ENCODE measurements at places on chromosomes 2 and 18.

GRCh38 chr2:207513551-207514257 is 16.1 kb upstream of the CREB1 start:
- DNase-seq = no peak

DNA sequence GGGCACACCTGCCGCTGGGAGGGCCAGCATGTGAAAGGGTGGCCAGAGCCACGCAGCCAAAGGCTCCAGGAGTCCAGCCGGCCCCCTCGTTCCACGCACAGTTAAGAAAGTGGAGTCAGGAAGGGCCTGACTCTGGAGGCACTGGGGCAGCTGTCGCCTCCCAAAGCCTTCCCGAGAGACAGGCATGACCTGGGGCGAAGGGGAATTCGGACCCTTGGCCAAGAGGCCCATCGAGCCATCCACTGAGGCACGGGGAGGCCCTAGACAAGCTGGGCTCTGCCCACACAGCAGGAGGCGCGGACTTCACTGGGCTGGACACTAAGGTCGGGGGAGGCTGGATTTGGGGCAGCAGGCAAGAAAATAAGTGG is 38.5 kb upstream of the SNED1 start:
- DNase-seq = no peak

- DNase-seq = no peak
Observed at GRCh38 chr2:53787614-53788289, 908 bp downstream of the ERLEC1 start.

GRCh38 chr2:19611491-19612332 is 253.3 kb upstream of the OSR1 start:
- no peak for DNase-seq

- no peak for DNase-seq
Observed at GRCh38 chr2:191183516-191183915, 32.7 kb upstream of the STAT4 start.

DNA sequence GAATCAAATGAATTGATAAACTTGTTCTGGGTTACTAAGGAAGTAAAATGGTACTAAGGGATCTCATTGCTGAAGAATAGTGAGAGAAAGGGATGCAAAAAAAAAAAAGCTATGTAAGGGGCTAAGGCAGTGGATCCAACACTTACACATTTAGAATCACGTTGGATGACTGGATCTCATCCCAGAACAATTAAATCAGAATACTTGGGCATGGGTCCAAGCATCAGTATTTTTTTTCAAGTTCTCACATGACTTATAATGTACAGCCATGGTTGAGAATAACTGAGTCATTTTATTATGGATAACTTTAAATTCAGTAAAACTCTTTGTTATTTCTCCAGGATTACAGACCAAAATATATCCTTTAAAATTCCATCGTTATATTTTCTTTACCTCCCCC is 8.5 kb downstream of the DSC1 start:
- no peak for DNase-seq

GRCh38 chr2:96773922-96774321 is 13.2 kb downstream of the CNNM4 start:
- peak; percentile 31 for DNase-seq

DNA sequence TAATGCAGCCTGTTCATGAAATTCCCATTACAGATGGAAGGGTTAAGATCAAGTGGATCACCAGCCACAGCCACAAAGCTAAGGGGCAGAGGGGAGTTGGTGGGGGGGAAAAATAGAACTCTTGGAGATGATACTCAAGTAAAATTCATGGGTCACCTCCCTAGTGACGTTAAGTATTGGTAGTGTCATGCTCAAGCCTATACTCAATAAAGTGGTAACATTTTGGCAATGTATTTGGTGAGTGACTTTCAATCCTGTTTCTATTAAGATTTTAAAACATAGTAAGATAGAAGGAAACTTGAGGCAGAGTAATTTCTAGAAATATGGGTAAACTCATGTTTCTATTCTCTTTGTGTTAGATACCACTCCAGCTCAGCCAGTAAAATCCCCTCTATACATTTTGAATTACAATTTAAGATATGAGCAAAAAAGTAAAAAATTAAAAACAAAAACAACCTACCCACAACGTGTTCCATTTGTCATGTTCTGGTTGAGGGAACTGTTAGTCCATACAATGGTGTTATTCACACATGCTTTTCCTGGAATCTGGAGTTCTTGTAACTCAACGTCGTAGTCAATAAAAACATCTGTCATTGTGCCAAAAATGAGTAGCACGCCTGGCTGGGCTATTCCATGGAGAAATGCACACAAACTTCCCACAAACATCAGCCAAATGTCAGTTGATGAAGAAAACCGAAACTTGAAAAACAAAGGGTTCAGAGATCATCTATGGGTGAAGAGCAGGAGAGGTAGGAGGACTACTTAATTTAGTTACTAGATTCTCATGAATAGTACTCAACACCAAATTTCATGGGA is 18.1 kb downstream of the ABCB11 start:
- DNase-seq = no peak

DNA sequence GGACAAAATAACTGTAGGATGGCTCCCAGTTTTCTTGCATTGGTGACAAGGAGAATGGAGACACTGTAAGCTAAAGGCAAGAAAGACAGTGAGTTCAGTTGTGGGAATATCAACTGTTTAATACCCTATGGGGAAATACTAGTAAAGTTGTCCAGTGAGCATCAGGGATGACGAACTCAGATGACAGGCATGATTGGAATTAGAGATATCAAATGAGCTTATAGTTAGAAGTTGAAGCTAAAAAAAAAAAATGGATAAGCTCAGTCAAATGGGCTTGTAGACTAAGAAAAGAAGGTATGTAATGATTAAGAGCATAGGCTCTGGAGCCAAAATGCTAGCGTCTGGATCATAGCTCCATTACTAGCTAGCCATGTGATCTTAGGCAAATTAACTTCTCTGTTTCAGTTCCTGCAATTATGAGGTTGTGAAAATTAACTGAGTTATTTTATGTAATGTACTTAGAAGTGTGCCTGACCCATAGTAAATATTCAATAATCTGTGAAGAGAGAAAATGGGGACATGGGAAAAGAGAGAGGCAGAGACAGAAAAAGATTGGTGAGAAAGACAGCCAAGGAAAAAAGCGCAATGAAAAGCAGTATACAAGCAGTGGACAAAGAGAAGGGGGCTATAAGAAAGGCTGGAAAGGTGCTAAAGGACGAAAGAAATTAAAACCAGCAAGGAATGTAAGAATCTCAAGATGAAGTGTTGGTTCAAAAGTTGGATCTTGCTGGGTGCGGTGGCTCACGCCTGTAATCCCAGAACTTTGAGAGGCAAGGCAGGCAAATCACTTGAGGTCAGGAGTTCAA is 95.7 kb upstream of the SLC39A10 start:
- DNase-seq = no peak

GRCh38 chr2:67446491-67446911 is 49.4 kb downstream of the ETAA1 start:
- no peak for DNase-seq

DNA sequence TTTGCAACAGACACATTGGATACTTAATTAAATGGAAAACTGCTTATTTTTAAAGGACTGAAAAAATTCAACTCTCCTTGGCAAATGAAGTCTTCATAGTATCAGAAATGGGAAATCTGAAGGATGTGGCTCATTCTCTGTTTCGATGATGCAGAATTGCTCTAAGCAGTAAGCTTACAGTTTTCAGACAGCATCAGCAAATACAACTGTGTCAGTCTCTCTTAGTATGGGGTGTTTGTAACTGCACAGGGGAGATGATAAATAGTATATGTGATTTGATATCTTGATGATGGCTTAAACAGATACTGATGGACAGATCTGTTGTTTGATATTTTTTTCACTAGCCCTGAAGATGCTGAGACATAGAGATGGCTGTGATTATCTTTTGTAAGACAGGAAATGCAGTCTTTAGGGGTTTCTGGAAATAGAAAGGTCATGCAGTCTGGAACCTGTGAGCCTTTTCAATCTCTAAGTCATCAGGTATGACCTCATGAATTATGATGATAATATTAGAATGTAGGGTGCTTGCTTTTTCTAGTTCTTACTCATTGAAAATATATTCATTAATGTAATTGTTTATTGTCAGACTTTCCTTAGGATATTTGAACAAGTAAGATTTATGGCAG is 84.2 kb downstream of the SLC4A10 start:
- DNase-seq = no peak

GRCh38 chr2:149725234-149725633 is 137.7 kb upstream of the MMADHC start:
- no peak for DNase-seq

DNA sequence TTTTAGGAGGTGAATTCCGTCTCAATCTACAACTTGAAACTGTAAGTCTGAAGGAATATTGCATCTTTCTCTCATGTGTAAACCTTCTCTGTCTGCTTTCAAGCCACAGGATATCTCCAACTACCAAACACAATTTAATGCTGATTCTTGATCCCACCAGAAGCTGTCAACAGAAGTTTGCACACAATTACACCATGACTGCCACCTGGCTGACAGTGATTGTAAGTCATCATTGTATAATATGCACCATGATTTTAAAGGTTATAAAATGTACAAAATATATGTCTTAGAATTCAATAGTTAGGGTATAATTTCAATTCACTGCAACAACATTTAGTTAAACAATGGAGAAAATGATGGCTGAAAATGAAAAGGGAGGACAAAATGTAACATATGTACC is 18.4 kb downstream of the PREPL start:
- no peak for DNase-seq

- DNase-seq = no peak
Observed at GRCh38 chr2:208245746-208246145, 9.1 kb downstream of the IDH1 start.

GRCh38 chr2:139031722-139032121 is 251.5 kb upstream of the NXPH2 start:
- no peak for DNase-seq

- DNase-seq = no peak
Observed at GRCh38 chr2:225318440-225318839, 81.1 kb upstream of the NYAP2 start.

- no peak for DNase-seq
Observed at GRCh38 chr2:70716131-70716743, 51.8 kb downstream of the ADD2 start.

GRCh38 chr2:227033471-227034148 is 130.4 kb downstream of the COL4A4 start:
- DNase-seq = no peak

DNA sequence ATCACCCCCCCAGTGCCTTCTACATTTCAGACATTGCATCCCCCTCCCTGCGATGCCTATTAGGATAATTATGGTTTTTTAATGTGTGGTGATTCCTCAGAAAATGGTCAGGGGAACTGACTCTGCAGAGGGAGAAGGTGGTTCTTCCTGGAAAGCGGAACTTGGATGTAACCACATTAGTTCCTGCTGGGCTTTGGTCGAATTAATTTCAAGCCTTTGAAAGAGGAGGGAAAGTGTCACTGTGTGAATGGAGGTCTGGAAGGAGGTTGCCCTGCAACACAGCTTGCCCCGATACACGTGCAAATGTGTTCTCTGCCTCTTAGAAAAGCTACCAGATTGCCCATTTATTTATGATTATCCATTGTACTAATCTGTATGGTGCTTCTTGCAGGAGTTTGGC is 63.2 kb upstream of the TPO start:
- DNase-seq = no peak

DNA sequence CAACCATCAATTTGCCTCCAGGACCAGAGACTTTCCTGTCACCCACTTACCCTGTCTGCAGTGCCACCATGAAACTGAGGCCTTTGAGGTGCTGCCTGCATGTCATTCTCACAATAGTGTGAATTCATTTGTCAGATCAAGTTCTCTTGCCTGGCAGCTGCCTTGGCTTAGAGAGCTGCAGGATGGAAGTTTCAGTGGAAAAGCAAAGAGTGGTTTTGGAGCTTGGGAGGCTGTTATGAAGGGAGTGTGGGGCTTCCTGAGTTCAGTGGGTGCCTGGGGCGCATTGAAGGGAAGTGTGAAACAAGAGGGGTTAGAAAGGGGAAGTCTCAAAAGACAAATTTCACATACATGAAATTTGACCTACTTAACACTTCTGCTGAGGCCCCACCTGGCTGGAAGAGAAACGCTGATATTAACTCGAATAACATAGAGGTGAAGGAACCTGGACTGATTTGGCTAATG is 7.9 kb upstream of the LBH start:
- DNase-seq = no peak

GRCh38 chr18:36484591-36484990 is 187.1 kb downstream of the FHOD3 start:
- no peak for DNase-seq

- no peak for DNase-seq
Observed at GRCh38 chr2:1478311-1479305, 65.3 kb downstream of the TPO start.

DNA sequence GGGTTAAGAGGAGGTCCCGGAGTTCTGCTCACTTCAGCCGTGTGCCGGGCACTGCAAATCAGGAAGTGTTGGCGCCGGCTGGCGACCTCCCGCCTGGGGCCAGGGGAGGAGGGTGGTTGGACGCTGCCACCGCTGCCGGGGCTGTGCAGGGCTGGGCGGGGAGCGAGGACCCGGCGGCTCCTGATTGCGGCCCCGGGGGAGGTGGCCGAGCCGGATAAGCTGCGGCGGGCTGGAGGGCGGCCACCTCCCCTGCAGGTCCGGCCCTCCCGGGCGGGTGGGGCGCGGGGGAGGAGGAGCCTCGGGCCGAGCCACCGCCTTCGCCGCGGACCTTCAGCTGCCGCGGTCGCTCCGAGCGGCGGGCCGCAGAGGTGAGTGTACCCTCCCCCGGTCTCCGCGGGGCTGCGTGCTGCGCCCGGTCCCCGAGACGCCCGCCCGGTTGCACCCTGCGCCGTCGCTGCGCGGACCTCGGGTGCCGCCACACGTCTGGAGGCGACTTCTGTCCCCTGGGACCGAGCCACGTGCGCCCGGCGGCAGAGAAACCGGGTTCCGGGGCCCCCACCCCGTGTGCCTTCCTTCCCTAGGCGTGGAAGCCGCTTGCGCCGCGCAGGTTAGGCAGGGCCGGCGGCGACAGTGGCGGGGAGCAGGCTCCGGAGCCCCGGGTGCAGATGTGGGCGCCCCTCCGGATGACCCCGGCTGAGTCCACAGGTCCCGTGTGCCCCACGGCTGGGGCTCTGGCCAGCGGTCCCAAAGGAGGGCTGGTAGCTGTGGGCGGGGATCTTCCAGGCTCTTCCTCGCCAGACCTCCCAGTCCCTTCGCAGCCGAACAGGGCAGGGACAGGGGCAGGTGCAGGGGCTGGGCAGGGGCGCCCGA is at the start of gene STEAP3:
Gene STEAP3, plus strand, starts transcription at position 314 of the 870 bp plus-strand sequence. CDS start 7,179 bp downstream, outside the sequence.
- DNase-seq = no peak

DNA sequence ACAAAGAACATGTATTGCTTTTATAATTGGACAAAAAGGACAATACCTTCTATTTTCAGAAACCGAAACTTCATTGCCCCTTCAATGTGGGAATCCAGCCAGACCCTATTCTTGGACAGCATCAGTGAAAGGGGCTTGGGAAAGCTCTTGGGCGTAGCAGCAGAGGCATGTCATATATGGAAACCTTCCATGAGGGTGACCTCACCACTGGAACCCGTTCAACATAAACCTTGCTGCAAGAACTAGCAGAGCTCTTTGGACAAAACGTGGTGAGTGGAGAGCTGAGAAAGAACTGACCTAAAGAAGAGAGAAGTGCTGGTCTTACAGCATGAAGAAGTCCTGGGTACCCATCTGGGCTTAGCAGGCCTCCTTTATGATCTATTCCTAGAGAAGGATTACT is 22.7 kb upstream of the ACTG2 start:
- no peak for DNase-seq
